ENCODE measurements at places on chromosomes 16 and 17. TPM values are rescaled to one million over a fixed set of nuclear protein-coding genes. Genes with fewer than 3 reads are reported as not detected.

ATP2A1 gene
- 46.8 TPM for total RNA-seq

TLCD1 gene
- total RNA-seq = 1.1 TPM

RBFOX1 gene
- total RNA-seq = 22.2 TPM

KCNJ16 gene
- total RNA-seq = 0.66 TPM
